ENCODE measurements at places on chromosomes 11 and 22. TPM values are rescaled to one million over a fixed set of nuclear protein-coding genes. Genes with fewer than 3 reads are reported as not detected.

DNA sequence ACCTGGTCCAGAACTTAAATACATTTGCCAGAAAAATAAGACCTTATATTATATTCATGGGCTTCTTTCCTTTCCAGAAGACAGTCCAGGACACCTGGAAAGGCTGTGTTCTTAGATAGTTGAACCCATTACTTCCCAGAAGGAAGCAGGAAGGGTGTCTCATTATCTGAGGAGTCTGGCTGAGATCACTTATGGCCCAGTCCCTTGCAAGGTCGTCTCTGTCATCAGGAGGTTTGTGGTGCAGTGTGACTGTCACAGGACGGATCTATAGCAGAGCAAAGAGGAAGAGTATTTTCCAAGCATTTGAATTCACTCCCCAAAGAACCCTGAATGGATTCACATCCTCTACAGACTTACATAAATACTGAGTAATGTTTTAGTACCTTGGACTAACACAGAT is 270.7 kb upstream of the MTNR1B start:
- DNase-seq: no peak

Gene LRRC56
- 2.3 TPM for total RNA-seq

Gene NAALADL1
- total RNA-seq: 12.5 TPM

DNA sequence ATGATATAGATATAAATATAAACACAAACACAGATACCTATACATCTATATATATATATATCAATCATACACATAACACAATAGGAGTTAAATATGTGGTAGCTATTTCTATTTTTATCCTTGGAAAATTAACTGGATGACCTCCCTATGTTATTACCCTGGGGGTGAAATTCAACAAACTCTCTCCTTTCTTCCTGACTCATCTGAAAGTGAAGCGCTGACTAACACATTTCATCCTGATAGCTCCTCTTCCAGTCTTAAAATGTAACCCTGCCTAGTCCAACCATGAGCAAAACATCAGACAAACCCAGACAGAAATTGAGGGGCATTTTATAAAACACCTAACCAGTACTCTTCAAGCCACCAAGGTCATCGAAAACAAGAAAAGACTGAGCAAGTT is 220.6 kb upstream of the ISX start:
- no peak for DNase-seq

GRCh38 chr11:66330931-66331330 is 5.3 kb downstream of the RIN1 start:
- no peak for DNase-seq
